NB4 (cell line): ENCODE measurements at places on chromosomes 12 and 14.

- DNase-seq, result no peak
Measured at GRCh38 chr14:68665792-68666204, 127.1 kb downstream of the ZFP36L1 start.

DNA sequence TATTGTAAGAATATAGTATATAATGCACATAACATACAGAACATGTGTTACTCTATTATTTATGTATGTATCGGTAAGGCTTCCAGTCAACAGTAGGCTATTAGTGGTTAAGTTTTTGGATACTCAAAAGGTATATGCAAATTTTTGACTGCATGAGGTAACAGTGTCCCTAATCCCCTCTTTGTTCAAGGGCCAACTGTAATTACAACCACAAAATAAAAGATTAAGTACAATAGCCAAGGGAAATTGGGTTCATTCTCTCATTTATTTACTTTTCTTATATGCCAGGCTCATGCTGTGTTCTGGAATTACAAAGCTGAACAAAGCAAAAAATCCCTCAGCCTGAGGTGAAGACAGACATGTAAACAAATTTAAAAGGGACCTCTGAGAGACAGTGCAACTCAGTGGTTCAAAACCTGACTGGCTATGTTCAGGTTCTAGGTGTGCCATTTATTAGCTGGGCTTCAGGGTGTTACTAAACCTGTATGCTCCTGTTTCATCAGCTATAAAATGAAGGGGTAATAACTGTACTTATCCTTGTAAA lies 43.4 kb upstream of the TSPAN8 start:
- DNase-seq, result no peak

GRCh38 chr14:42090122-42090521 lies 483.4 kb downstream of the LRFN5 start:
- DNase-seq, result no peak

DNA sequence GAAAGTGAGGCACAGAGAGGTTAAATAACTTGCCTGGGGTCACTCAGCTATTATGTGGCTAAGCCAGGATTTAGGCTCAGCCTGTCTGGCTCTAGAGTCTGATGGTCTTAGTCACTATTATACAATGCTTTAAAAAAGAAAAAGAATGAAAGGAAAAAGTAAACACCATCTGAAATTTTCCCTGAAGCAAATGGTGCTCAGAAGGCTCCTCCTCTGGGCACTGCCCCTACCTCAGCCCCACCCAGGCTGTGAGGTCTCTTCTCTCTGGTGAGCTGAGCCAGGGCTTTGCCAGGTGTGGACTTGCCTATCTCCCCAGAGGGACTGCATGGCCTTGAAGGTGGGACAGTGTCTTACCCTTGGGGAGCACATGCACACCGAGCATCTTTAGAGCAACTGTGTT lies 117.5 kb upstream of the DYRK2 start:
- DNase-seq, result no peak

GRCh38 chr14:32183151-32184058 lies 18.4 kb upstream of the RNU6-7 start:
- no peak for DNase-seq
